ENCODE measurements at places on chromosomes 2 and 18. TPM values are rescaled to one million over a fixed set of nuclear protein-coding genes. Genes with fewer than 3 reads are reported as not detected.

MARS2 gene
- 6.3 TPM for total RNA-seq

SMYD5 gene
- total RNA-seq = 23.5 TPM

DYNAP gene
- not detected for total RNA-seq

TDRD15 gene
- 0.06 TPM for total RNA-seq

RMDN2 gene
- total RNA-seq = 10.5 TPM

NETO1 gene
- total RNA-seq = 1.6 TPM

C2orf66 gene
- not detected for total RNA-seq

CXCR1 gene
- 0.09 TPM for total RNA-seq

SOX11 gene
- 0.22 TPM for total RNA-seq

MYO5B gene
- total RNA-seq = 43.8 TPM

GPD2 gene
- 32.3 TPM for total RNA-seq
